ENCODE measurements at places on chromosomes 1 and 21.

DNA sequence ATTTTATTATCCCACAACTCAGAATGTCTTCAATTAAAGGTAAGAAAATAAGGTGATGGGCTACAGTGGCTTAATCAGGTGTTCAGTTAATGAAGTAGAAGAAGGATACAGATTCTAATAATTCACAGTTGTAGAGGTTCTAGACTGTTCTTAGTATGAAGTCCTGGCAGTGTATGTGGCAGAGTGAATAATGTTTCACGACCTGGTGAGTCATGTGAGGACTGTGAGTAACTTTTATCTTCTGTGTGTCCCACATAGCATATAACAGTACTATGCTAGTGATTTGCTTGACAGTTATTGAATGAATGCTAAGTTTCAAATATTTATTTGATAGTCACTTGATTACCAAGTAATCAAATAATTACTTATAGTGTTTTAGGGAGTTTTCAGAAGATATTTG lies 20.0 kb downstream of the SLC16A4 start:
- no peak for DNase-seq

DNA sequence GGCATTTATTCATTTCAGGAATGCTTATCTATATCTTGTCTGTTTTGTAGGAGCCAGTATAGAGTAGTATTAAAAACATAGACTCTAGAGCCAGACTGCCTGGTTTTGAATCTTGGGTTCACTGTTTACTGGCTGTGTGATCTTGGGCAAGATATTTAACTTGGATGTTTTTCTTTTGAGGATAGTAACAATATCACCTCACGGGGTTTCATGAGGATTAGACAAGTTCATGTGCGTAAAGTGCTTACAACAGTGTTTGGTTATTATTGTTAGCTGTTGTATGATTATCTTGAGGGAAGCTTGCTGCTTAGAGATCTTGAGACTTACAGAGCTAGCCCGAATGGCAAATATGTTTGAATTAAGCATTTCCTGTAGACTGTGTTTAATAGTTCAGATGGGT lies 40.2 kb downstream of the WNT4 start:
- DNase-seq = no peak

DNA sequence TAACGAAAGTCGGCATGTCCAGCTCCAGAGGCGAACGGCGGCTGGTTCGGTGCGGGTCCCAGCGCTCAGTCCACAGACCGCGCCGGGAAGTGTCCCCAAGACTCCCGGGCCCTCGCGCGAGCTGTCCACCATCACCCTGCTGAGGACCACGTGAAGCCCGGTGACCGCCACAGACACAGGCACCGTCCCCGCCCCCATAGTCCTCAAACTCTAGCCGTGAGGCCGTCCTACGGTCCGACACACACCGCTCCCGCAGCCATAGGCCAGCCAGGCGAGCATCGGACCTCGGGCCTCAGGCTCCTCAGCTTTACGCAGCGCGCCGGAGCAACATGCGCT lies 535 bp downstream of the SETD4 start:
- DNase-seq = no peak

DNA sequence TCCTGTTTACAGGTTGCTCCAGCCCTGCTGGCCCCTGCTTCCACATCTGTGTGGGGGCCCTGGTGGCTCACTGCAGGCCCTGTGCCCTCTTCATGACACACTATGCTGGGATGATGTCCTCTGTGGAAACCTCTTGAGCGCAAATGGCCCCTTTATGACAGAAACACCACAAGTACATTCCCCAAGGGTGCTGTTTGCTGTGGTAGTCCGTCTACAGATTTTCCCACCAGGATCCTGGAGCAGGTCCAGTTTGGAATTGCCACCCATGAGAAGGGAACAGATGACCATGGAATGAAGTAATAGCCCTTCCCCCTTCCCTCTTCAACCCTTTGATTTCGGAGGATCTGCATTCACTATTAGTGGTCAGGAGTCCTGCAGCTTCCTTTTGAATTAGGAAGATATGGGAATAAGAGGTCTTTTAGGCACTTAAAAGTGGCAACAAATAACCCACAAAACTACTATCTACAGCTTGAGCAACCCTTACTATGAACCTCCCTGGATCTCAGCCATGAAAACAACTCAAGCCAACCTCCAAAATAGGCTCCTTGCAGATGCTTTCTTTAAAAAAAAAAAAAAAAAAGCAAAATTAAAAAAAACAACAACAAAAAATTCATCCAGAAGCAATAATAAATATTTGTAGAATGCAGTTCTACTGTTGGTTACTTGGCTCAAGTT lies 121.9 kb upstream of the TSPAN2 start:
- no peak for DNase-seq

DNA sequence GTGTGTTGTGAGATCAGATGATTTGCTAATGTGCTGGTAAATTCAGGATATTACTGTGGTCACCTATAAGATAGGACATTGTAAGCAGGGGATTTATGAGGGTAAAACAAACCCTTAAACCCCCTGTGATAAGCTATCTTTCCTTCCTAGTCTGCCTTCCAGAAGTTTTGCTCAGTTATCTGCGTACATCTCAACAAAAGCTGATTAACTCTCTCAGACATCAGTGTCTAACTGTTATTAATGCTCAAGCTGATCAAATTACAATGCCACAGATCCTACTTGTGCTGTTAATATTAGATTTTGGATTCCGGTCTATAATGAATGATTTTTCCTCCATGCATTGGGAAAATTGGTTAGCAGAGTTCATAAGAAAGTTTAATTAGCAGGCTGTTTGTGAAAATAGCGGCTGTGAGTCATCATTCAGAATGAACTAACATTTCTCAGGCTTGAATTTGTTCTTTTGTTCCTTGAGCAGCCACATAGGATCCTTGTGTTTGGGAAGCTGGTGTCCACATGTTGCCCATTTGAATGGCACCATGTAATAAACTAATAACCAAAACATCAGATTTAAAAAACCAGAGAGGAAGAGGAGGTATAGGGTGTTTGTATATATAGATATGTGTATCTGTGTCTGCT lies 48.7 kb downstream of the ELAVL4 start:
- no peak for DNase-seq

- no peak for DNase-seq
Observed at GRCh38 chr1:184017306-184017705, 20.2 kb downstream of the COLGALT2 start.

DNA sequence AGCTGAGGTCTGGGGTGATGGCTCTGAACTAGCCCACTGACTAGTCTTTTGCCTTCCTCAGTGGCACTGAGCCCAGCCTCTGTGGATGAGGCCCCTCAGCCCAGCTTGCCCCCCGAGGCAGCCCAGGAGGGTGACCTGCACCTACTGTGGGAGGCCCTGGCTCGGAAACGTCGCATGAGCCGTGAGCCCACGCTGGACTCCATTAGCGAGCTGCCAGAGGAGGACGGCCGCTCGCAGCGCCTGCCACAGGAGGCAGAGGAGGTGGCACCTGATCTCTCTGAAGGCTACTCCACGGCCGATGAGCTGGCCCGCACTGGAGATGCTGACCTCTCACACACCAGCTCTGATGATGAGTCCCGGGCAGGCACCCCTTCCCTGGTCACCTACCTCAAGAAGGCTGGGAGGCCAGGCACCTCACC lies 87.8 kb downstream of the TRIM11 start:
- no peak for DNase-seq

- DNase-seq = no peak
Observed at GRCh38 chr1:204377800-204378668, 18.3 kb upstream of the PLEKHA6 start.

DNA sequence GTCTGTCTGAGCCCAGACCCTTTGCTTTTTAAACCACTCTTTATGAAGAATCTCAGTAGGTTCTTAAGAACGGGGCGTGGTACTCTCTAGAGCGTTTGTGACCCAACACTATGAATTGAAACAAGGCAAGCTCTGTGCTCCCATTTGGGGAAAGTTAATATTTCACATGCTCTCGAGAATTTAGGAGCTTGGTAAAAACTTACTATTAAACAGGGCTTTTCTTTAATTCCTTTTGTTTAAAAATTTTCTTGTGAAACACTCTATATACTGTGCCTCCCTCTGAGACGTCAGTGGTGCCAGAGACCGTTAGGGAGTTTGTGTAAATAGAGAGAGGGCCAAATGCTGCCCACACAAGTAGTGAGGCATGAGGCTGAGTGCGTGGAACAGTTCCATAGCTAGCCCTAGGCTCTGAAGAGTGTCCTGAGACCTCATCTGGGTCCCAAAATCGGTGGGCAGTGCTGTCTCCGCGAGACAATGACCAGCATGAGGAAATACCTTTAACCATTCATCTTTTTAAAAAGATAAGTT lies 144.7 kb downstream of the ROR1 start:
- DNase-seq = no peak

DNA sequence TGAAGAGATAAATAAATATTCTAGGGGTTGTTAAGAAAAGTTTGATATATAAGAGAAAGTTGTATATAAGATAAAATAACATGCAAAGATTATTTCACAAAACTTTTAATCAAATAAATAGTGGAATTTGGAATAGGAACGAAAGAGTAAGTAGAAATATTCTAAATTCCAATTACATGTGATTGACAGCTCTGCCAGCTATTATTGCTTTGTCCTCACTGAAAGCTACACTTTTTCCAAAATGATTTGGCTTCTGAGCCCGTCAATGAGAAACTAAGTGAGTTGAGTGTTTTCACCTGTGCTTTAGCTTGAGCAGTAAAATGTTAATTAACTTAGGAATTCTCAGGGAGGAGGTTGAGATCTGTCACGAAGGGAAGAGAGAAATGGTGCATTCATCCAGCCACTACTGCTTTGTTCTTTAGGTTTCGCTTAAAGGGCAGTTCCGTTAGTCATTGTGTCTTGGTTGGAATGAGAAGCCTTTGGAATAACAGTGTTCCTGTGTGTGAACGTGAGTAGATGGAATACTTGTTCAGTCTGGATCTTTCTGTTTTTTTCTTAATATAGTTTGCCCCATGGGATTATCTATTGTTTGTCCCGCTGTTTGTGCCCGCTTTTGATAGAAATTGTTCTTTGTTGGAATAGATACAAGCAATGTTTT lies 63.3 kb upstream of the CR1L start:
- DNase-seq = no peak

DNA sequence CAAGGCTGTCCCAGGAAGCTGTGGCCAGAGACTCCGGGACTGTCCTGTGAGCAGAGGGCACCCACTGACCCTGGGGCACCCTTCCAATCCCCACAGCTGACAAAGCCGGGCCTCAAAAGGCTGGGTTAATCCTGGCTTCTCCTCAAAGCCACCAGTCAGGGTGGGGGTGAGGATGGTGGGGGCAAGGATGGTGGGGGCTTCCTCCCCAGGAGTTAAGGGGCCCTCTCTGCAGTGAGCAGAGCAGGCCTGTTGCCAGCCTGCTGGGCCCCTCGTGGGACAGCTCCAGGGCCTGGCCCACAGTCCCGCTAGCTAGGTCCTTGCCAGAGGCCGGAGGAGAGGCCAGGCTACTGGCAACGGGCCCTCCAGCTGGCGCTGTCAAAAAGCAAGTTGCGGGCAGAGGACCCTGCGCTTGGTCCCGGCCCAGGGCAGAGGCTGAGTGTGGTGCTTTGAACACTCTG lies 37.9 kb upstream of the CCDC27 start:
- DNase-seq = peak; percentile 76

DNA sequence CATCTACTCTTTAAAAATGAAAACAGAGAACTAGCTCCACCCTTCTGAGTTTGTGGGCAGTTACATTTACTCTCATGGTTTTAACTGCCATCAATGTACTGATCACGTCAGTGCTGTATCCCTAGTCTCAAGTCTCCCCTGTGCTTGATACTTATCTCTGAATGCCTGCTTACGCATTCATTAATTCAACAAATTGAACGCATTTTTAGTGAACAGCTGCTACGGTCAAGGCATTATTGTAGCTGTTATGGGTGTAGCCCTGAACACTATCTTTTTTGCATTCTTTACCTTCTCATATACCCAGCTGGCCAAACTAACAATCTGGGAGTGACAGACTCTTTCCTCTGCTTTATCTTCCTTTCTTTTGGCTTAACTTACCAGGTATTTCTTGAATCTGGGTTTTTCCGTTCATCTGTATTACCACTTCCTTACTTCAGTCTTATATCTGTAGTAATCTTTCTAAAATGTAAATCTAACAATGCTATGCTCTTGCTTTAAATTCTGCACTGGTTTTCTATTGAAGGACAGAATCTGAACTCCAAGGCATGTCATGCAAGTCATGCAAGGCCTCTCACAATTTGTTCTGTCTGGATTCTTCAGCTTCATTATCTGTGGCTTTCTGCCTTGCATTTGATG lies 33.3 kb downstream of the SMG7 start:
- DNase-seq = no peak

GRCh38 chr1:167200749-167201148 lies 19.9 kb upstream of the POU2F1 start:
- DNase-seq = no peak

GRCh38 chr1:178039891-178040290 lies 54.0 kb upstream of the RASAL2 start:
- no peak for DNase-seq

GRCh38 chr1:44048532-44049215 lies 17.4 kb upstream of the SLC6A9 start:
- DNase-seq = no peak

GRCh38 chr1:27292106-27292505 lies 29.9 kb upstream of the TMEM222 start:
- no peak for DNase-seq

DNA sequence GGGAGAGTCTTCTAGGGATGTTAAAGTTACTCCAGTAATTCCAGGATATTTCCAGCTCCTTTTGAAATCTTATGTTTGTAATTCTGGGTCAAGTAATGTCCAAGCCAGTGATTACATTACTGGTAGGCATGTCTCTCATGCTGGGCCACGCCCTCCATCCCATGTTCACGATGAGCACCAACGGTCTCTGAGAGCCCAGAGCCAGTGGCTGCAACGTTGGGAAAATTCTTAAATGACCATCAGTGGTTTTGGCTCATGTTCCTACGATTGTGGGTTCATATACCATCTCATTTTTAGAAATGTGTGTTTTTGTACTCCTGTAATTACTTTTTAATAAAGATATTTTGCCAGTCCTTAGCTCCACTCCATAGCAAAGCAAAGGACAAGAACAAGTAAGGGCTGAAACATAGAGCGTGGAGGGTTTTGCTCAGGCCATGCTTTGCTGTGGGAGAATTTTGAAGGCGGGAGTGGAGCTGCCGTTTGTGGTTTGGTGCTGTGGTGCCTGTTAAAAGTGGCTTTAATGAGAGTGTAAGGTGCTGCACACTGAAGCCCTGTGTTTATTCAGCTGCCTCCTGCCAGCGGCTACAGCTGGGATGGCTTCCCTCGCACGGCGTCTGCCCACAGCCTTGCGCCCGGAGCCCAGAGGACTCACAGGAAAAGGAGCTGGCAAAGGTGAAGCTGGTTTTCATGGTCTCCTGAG lies 28.9 kb downstream of the VANGL1 start:
- no peak for DNase-seq

- DNase-seq = peak; percentile 24
Observed at GRCh38 chr1:76868916-76869315, 1.6 kb downstream of the ST6GALNAC5 start.

GRCh38 chr1:109532365-109533136 lies 7.1 kb upstream of the GPR61 start:
- peak; percentile 88 for DNase-seq

DNA sequence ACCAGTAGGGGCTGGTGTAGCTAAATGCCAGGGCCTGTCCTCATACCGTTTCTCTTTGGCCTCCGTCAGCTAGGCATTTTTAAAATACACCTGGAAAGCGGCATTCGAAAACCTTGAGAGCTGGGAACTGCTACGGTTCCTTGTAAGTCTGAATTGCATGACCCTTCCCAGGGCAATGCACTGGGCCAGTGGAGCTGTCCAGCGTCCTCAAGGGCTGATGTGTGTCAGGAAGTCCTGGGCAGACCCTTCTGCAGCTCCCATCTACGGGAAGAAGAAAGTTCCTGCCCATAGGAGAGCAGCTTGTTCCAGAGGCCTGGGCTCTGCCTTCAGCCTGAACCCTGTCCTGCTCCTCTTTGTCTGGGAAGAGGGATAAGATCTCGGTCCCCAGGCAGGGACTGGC lies 34.1 kb downstream of the UBASH3A start:
- DNase-seq = no peak

- peak; percentile 92 for DNase-seq
Observed at GRCh38 chr1:75724472-75725022, at the start of gene ACADM. ACADM (plus strand) TSS chr1:75724709; CDS start chr1:75724788, 79 bp downstream.
